ENCODE measurements at places on chromosomes 5 and 9. TPM values are rescaled to one million over a fixed set of nuclear protein-coding genes. Genes with fewer than 3 reads are reported as not detected.

DNA sequence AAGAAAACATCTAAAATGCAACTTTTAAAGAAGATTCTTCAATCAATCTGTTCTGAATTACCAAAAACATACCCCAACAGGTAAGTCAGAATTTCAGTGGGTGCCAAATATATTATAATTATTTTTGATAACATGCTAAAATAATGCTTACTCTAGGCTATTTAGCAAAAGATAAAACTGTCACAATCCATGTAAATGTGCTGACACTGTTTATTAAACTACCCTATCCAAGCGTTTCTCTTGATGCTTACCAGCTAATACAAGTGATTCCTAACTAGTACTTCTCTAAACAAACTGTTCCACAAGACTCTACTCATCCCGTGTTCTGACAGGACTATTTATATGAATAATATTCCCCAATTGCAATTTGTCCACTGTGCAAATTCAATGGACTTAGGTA is 236.7 kb downstream of the BNC2 start:
- DNase-seq = no peak

DNA sequence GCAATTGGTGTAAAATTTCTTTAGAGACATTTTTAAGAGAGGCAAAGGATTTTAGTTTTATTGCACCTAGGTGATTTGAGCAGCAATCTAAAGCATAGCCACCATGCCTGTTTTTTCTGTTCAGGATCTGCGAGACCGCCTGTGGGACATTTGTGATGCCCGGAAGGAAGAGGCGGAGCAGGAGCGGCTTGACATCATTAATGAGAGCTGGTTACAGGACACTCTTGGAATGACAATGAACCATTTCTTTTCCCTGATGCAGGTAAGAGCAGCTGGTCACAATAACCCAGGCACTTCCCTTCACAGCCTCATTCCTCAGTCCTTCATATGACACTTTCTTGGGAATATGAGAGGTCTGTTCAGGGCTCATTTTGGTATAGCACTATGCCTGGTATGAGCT is 103.2 kb upstream of the IL7R start:
- DNase-seq = no peak

GRCh38 chr9:126684965-126685465 is 71.3 kb downstream of the LMX1B start:
- DNase-seq = no peak

GRCh38 chr5:160926428-160926827 is 74.4 kb upstream of the ATP10B start:
- DNase-seq = peak; percentile 74

DNA sequence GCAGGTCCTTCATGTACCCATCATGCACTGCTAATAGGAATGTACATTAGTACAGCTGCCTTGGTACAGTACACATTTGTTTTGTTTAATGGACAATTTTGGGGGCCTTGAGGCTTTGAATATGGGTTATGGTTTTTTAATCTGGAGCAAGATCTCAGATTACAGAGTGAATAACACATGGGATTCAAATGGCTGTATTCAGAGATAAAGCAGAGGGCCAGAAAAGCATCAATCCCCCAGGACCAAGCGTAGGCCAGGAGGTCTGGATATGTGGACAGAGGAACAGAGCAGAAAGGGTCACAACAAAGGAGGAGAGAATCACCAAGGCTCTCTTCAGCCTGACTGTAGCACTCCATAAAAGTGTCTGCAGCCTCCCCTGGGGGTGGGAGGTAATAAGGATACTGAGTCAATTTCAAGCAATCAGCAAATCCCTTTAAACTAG is 47.7 kb upstream of the STK32A start:
- DNase-seq = no peak

GRCh38 chr9:103709366-103709765 is 384.7 kb upstream of the SMC2 start:
- peak; percentile 89 for DNase-seq

DNA sequence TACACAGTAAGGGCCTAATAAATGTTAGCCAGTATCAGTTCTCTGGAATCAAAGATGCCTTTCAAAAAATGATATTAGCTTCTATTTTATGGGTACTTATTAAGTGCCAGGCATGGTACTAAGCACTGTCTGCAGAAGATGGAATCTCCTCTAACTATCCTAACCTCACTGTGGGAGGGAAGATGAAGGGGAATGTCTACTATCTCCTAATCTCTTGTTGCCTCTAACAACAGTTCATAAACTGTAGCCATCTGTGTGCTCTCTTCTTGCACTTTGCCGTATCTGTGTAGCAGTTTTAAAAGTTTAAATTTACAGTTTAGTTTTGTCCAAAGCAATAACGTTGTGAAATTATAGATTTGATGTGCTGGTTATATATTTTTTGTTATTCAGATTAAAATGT is 99.6 kb upstream of the CCDC112 start:
- no peak for DNase-seq

DNA sequence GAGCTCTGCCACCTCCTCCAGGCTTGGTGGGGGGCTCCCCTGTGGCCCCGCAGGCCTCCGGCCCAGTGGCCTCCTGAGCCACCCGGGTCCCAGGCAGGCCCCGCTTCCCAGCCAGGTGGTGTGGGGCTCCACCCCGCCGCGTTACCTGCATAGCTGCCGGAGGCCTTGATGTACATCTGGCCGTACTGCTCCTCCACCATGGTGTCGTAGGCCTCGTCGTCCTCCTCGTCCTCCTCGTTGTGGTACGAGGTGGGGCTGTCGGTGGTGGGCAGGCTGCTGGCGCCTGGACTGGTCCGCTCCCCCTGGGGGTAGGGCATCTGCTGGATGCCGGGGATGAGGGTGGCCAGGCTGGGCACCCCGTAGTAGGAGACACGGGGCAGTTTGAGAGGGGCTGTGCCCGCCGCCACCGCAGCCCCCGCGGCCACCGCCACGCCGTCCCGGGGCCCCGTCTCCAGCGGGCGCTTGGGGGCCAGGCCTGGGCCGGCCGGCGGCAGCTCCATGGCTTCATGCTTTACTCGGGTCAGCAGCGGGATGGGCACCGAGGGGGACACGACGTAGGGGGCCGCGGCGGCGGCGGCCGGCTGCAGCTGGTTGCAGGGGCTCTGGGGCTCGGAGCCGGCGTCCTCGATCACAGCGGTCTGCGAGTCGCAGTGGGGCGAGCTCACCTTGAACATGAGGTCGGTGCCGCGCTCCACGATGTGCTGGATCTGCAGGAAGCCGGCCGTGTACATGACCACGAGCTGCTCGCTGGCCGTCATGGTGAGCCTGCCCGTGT is 45.4 kb downstream of the NACC2 start:
- DNase-seq = no peak

DNA sequence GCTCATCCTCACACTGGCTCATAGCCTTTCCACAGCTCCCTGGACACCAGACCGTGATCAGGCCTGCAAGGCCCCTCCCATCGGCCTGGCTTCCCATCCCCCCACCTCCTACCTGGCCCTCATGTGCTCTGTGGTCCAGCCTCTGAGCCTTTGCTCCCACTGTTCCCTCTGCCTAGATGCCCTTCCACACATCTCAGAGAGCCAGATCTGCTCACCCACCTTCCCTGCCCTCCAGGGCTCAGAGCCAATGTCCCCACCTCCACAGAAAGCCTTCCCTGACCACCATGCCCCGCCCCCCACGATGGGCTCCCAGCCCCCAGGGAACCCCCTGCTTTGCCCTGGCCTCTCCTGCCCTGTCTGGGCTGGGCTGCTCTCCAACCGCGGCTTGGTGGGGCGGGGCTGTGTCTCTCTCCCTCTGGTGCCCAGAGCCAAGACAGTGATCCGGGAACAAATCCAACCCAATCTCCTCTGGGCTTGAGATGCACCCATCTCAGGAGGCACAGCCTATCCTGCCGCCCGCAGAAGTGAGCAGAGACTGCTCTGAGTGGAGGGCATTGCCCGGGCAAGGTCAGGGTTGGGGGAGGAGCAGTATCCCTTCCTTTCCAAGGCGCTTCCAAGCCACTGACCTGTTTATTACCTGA is 1.6 kb downstream of the NINJ1 start:
- peak; percentile 43 for DNase-seq

DNA sequence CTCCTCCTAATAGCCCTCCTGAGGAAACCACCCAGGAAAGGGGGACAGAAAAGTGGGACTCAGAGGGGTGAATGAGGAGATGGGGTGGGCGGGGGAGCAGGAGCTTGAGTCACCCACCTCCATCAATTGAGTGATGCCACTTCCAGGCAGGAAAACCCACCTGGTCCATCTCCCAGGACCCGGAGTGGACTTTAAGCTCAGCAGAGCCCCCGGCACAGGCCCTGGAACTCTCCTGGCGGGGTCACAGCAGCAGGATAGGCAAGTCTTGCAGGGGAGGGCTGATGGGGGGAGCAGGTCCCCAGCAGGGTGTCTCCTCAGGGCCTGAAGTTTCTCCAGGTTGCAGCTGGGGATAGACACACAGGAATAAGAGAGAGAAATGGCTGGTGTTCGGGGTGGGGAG is 40.8 kb downstream of the LHX2 start:
- DNase-seq = no peak

GRCh38 chr5:112434641-112435040 is 15.6 kb upstream of the EPB41L4A start:
- DNase-seq = peak; percentile 5

DNA sequence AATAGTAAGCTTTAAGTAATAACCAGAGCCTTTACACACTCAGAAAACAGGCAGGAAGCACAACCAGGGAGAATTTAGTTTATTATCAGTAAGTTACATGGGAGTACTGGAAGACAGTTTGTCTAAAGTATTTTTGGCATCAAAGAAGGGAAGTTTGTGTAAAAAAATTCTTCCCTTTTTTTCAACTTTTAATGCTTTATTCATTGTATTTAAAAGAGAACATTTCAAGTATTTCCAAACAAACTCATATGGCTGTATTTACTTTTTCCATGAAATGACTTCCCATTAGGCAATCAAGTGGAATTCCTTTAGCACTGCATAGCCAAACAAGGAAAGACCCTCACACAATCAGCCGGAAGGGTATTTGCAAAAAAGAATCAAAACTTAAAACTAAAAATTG is 26.7 kb downstream of the RNF145 start:
- peak; percentile 61 for DNase-seq

- DNase-seq = no peak
These were observed 250.3 kb downstream of the SEC61B start for GRCh38 chr9:99472240-99472915.

ACSL6 gene
- 0.62 TPM for total RNA-seq

BRD3 gene
- total RNA-seq = 16.8 TPM

PCDHGA3 gene
- 1.2 TPM for total RNA-seq

UIMC1 gene
- total RNA-seq = 28.7 TPM

C5orf58 gene
- not detected for total RNA-seq

TTLL11 gene
- 14.2 TPM for total RNA-seq

SPOCK1 gene
- total RNA-seq = 2.4 TPM

NOP16 gene
- 11.5 TPM for total RNA-seq

PCDHB15 gene
- 4.3 TPM for total RNA-seq

BHMT gene
- 0.09 TPM for total RNA-seq

PCDHB6 gene
- total RNA-seq = 0.80 TPM

TRAF1 gene
- 3.2 TPM for total RNA-seq

GABRP gene
- total RNA-seq = 0.13 TPM
